Fibroblast of skin of scalp (primary cell): ENCODE measurements at places on chromosomes 7 and 10.
A peak's percentile ranks its signal among the peaks of the same experiment; 100 is the strongest.

DNA sequence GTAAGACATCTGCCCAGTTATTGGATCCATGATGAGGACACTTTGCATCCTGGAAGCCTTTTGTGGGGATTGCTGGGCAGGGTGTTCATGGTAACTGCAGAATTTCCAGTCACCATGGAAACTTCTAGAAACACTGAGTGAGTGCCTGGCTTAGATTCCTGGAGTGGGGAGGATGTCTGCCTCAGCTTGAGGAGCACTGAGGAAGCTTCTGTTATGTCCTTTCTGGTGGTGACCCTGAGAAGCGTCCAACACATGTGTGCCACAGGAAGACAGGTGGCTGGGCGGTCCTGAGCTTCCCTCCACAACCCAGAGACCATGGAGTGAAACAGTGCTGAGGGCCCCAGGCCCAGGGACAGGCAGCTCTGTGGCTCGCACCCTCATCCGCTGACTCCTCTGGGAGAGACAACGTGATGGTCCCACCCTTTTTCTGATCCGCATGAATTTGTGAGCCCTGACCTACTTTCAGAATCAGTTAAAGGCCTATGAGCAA, 191.8 kb upstream of the CXCL12 start:
- peak; percentile 18 for DNase-seq

GRCh38 chr10:59311025-59311424, 51.3 kb downstream of the FAM13C start:
- no peak for DNase-seq

GRCh38 chr7:82810558-82811259, 352.0 kb downstream of the PCLO start:
- DNase-seq = peak; percentile 87

DNA sequence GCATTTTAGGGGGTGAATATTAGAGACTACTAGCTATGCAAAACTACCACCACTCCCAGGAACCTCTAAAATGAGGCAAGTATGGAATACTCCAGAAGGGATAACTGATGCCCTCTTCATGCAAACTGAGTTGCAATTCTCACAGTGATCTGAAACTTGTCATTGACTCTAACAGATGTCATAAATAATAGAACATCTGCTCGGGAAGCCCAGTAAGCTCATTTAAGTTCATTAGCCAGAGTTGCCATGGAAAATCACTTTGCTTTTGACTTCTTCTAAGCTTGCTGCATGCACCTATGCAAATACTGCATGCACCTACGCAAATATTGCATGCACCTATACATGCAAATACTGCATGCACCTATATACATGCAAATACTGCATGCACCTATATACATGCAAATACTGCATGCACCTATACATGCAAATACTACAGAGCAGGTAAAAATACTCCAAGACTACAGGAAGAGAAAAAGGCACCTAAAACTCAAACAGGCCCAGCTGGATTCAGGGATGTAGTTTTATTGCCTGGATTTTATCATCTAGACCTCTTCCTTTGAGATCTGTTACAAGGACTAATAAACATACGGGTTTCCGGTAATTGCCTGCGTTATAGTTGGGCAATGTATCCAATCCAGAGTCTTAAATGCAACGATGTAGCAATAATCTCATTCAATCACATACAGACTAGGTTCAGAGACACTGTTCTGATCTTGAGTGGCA, 1061.1 kb upstream of the AUTS2 start:
- DNase-seq = no peak

DNA sequence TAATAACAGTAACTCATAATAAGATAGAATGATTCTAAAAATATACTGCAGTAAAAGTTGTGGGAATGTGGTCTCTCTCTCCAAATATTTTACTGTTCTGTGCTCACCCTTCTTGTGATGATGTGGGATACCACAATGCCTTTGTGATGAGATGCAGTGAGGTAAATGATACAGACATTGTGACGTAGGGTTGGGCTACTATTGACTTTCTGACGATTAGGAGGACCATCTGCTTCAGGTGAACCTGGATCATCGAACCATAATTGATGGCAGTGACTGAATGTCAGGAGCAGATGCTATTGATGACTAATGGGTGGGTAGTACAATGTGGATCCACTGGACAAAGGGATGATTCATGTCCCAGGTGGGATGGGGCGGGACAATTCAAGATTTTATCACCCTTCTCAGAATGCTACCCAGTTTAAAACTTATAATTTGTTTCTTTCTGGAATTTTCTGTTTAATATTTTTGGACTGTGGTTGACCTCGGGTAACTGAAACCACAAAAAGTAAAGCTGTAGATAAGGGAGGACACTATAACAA, 73.9 kb upstream of the ARMC3 start:
- no peak for DNase-seq

DNA sequence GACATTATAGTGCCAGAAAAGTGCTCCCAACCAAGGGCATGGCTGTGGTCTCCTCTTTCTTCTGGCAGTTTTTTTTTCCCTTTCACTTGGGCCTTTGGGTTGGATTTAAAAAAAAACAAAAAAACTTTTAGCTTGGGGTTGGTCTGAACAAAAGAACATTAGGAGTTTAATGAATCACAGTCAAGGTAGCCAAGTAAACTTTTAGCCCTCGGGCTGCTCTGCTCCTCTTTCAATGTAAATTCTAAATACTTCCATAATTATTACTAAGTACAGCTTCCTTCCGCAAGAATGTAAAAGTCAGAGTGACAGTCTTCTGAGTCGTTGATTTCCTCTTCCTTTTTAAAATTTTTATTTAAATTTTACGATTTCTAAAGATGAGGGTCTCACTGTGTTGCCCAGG, 79.2 kb downstream of the NRF1 start:
- no peak for DNase-seq
